ENCODE measurements at places on chromosomes 2 and 18.

DNA sequence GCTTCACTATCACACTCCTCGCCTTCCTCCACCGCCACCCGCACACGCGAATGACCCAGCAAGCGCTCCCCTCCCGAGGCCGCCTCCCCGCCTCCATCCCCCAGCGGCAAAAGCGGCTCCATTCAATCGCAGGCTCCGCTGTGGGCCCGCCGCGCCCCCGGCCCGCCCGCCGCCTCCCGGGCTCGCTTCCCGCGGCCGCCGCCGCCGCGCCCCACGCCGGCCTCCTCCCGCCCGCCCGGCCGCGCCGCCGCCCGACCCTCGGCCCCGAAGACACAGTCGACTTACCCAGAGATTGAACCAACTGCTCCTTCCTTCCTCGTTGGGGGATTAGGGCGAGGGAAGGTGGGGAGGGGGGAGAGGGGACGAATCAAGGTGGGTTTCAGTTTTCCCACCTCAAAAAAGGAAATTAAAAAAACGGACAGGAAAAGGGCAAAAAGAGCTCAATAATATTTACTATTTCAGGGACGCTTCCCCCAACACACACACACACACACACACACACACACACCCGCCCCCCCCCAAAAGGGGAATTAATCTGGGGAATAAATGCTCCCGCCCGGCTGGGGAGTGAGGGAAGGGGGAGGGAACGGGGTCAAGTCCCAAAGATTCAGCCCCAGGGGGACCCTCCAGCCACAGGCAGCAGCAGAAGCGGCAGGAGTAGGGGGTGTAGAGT lies 743 bp downstream of the XPO1 start:
- no peak for DNase-seq

DNA sequence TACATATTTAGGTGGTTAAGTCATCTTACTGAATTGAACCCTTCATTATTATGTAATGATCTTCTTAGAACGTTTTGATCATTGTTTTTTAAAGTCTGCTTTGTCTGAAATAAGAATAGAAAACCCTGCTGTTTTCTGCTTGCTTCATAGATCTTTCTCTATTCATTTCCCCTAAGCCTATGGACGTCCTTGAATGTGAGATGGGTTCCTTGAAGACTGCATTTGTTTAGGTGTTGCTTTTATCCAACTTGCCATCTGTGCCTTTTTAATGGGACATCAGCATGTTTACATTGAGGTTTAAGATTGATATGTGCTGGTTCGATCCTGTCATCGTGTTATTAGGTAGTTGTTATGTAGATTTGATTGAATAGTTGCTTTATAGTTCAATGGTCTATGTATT lies 95.4 kb downstream of the SNTG2 start:
- no peak for DNase-seq

GRCh38 chr2:214293593-214293992 lies 117.3 kb upstream of the VWC2L start:
- DNase-seq = no peak

DNA sequence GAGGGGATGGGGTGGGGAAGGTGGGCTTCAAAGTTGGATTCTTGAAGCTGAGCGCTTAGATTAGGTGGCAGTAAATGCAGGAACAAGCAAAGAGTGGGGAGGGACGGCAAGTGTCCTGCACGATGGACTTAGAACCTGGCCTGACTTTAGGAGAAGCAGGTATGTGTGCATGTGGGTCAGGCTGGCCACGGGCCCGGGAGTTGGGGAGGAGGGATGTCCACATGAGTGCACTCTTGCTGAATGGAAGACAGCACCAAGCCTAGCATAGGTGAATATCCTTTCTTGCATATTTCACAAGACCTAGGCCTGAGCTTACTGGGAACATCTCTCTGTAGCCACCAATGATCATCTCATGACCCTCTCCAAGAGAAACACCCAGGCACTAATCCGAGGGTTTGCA lies 96.1 kb downstream of the DDX1 start:
- no peak for DNase-seq

DNA sequence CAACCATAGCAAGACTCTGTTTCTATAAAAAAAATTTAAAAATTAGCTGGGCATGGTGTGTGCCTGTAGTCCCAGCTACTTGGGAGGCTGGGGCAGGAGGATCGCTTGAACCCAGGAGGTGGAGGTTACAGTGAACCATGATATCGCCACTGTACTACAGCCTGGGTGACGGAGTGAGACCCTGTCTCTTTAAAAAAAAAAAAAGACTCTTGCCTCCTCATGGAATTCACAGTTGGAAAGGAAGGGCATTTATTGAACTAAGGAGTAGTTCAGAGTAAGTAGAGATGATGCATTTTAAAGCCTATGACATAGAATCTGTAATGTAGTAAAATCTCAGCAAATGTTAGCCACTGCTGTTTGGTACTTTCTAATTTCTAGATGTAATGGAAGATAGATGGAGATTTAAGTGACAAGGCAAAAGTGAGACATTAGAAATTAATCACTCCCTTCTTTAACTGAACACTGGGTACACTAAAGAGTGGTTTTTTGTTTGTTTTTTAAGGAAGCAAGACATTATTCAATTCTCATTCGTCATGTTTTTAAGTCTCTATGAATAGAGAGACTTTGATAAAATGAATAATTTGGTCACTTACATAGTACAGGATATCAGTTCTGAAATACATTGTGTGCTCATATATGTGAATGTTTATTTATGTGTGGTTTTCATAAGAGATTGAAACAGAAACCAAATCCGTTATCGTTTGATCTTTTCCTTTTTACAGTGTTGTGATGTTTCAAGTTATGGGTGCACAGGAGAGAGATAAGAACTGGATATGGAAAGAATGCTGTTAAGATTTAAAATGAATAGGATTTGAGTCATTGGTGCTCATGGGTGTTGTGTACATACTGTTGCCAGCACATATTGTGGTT lies 186.1 kb upstream of the STON1 start:
- no peak for DNase-seq

Measured in H1 (cell line).